ENCODE measurements at places on chromosomes 12 and 14. TPM values are rescaled to one million over a fixed set of nuclear protein-coding genes. Genes with fewer than 3 reads are reported as not detected.

- DNase-seq, result no peak
These were observed 20.1 kb downstream of the CPM start for GRCh38 chr12:68912916-68913315.

GRCh38 chr12:89665556-89665955, 43.1 kb downstream of the ATP2B1 start:
- no peak for DNase-seq

- DNase-seq, result no peak
These were observed 49.7 kb downstream of the IGF1 start for GRCh38 chr12:102430661-102431060.

DNA sequence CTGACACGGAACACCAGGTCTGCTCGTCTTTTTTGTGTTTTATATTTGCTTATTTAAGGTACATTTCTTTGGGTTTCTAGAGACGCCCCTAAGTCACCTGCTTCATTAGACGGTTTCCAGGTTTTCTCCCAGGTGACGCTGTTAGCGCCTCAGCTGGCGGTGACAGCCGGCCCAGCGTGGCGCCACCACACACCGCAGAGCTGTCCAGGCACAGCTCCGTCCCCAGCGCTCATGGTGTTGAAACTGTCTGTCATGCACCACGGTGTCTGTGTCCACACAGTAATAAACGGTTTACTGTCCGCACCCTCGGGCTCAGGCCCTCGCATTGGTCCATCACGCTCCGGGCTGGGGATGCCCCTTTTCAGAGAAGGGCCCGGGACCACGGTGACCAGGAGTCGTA, 15.5 kb downstream of the DEGS2 start:
- no peak for DNase-seq

The DLK1 gene
- not detected for total RNA-seq
